ENCODE measurements at places on chromosomes 11 and 22.

DNA sequence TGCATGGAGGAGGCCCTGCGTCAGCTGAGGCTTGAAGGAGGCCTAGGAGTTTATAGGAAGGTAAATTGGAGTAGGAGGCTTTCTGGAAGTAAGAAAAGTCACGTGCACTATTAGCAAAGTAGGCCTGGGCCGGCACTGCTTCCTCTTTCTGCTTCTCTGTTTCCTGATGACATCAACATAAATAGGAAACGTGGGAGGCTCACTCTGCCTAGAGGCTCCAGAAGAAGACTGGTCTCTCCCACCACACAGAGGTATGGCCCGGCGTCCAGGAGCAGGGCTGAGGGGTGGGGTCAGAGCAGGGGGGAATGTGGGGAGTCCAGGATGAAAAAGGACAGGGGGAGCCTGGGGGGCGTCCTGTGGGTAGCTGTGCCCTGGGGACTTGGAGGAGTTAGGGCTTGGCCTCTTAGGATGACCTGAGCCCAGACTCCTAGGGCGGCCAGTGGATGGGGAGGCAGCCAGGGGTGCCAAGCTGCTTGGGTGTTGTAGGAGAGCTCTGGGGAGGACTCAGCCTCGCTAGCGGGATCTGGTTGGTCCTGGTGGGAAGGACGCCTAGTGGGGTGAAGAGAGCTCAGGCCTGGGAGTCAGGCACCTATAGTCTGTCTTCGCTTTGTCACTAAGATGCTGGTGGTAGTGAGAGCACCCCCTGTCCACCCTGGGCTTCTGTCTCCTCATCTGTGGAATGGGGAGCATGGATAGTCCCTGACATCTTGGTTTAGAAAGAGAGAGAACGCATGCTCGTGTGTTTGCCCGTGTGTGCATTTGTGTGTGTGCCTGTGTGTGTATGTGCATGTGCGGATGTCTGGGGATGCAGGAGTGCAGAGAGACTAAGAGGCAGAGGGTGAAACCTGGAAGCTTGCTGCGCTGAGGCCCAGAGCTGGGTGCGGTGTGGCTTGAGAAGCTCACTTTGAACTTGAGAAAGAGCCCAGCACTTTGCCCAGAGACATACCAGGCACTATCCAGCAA is at the start of gene CSF2RB:
Gene CSF2RB, plus strand, starts transcription at position 202 of the 963 bp plus-strand sequence. CDS start 8,580 bp downstream, outside the sequence.
- peak within 1 kb of the TSS; percentile 43 for H3K4me3 ChIP-seq
- DNase-seq, result no peak
- no peaks in the 10 kb centered on the region for H3K27me3 ChIP-seq
- peaks cover 4% of the 10 kb centered on the region for H3K4me1 ChIP-seq
- H3K27ac ChIP-seq, result peak within 1 kb of the TSS; percentile 35

GRCh38 chr11:117538263-117539135 is 210.8 kb downstream of the CEP164 start:
- no peak overlapping the region for H3K27ac ChIP-seq
- H3K27me3 ChIP-seq, result no peaks in the 10 kb centered on the region
- no peak overlapping the region for H3K4me3 ChIP-seq
- no peaks in the 10 kb centered on the region for H3K4me1 ChIP-seq
- DNase-seq, result no peak
- H3K36me3 ChIP-seq, result no peaks in the 10 kb centered on the region

GRCh38 chr22:38230108-38230825 is 28.5 kb downstream of the MAFF start:
- H3K27ac ChIP-seq, result peak overlapping the region; percentile 87
- H3K4me3 ChIP-seq, result no peak overlapping the region
- no peak for DNase-seq
- H3K4me1 ChIP-seq, result peaks cover 11% of the 10 kb centered on the region
- H3K36me3 ChIP-seq, result no peaks in the 10 kb centered on the region

GRCh38 chr11:96316869-96317268 is 26.1 kb downstream of the MAML2 start:
- no peak for DNase-seq
- no peak overlapping the region for H3K4me3 ChIP-seq
- H3K4me1 ChIP-seq, result peaks cover 57% of the 10 kb centered on the region
- H3K36me3 ChIP-seq, result no peaks in the 10 kb centered on the region
- peak overlapping the region; percentile 92 for H3K27ac ChIP-seq

- no peak overlapping the region for H3K4me3 ChIP-seq
- no peaks in the 10 kb centered on the region for H3K27me3 ChIP-seq
- H3K4me1 ChIP-seq, result no peaks in the 10 kb centered on the region
- H3K27ac ChIP-seq, result no peak overlapping the region
Measured at GRCh38 chr11:42779555-42779954, 532.2 kb upstream of the API5 start.

DNA sequence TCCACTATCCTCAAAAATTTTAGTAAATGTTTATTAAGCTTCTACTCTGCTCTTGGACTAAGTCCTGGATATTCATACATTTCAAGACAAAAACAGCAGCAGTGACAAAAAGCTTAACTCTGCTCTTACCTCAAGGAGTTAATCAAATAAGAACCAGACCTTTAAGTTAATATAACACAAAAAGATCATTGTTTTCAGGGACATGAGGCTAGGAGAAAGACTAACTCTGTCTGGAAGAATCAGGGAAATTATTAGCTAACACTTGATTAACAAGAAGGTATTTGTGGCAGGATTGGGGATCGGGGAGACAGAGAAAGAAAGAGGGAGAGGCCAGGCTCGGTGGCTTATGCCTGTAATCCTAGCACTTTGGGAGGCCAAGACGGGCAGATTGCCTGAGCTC is 74.4 kb downstream of the PPP2R1B start:
- peaks cover 5% of the 10 kb centered on the region for H3K36me3 ChIP-seq
- no peak overlapping the region for H3K27ac ChIP-seq
- no peaks in the 10 kb centered on the region for H3K27me3 ChIP-seq
- no peaks in the 10 kb centered on the region for H3K4me1 ChIP-seq

GRCh38 chr11:10414181-10414580 is 40.9 kb upstream of the AMPD3 start:
- no peak for DNase-seq
- no peaks in the 10 kb centered on the region for H3K36me3 ChIP-seq
- H3K4me3 ChIP-seq, result no peak overlapping the region
- H3K4me1 ChIP-seq, result no peaks in the 10 kb centered on the region

- DNase-seq, result no peak
- H3K27ac ChIP-seq, result no peak overlapping the region
- H3K4me1 ChIP-seq, result no peaks in the 10 kb centered on the region
- H3K27me3 ChIP-seq, result no peaks in the 10 kb centered on the region
- no peak overlapping the region for H3K4me3 ChIP-seq
Measured at GRCh38 chr11:74011360-74012073, 2.6 kb upstream of the UCP3 start.

DNA sequence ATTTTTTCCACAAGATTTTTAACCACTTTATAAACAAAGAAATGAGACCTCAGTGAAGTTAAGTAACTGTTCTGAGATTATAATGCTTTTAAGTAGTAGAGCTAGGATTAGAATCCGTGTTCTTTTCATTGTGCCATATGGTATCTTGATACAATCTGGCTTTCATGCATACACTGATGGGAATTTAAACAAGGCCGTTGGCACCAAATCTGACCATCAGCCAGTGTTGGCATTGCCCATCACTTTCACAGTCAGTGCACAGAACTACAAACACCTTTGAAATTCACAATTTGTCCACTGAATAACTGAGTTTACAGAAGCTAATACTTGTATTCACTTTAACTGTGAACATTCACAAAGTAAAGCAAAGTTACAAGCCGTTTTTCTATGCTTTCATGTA is 1228.0 kb downstream of the TBC1D22A start:
- peaks cover 5% of the 10 kb centered on the region for H3K27me3 ChIP-seq
- H3K27ac ChIP-seq, result no peak overlapping the region
- H3K4me3 ChIP-seq, result no peak overlapping the region

GRCh38 chr22:17913801-17914347 is 110.5 kb downstream of the MICAL3 start:
- H3K36me3 ChIP-seq, result no peaks in the 10 kb centered on the region
- H3K4me3 ChIP-seq, result no peak overlapping the region
- peaks cover 10% of the 10 kb centered on the region for H3K4me1 ChIP-seq
- no peak overlapping the region for H3K27ac ChIP-seq
- DNase-seq, result no peak

DNA sequence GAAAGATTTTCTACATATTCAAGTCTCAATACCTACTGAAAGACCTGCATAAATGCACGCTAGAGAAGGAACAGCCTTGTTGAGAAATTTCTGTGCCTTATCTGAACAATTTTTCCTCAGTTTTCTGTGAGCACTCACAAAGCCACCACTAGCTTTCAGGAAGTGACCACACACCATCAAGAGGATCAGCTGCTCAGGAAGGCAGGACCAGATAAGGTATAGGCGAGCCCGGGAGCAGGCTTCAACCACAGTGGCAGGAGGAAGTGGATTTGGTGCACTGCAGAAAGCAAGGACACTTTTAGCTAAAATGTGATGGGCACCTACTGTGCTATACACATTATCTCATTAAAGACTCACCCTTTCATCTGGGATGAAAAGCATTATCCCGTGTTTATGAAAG is 220.8 kb downstream of the RAB38 start:
- no peak overlapping the region for H3K4me3 ChIP-seq
- H3K27me3 ChIP-seq, result no peaks in the 10 kb centered on the region
- no peaks in the 10 kb centered on the region for H3K4me1 ChIP-seq
- H3K36me3 ChIP-seq, result no peaks in the 10 kb centered on the region

GRCh38 chr22:24848559-24849168 is 42.7 kb downstream of the SGSM1 start:
- H3K4me1 ChIP-seq, result no peaks in the 10 kb centered on the region
- H3K4me3 ChIP-seq, result no peak overlapping the region
- DNase-seq, result no peak
- H3K36me3 ChIP-seq, result no peaks in the 10 kb centered on the region
- H3K27me3 ChIP-seq, result no peaks in the 10 kb centered on the region

GRCh38 chr11:90113541-90113940 is 20.9 kb upstream of the NAALAD2 start:
- H3K27ac ChIP-seq, result no peak overlapping the region
- H3K36me3 ChIP-seq, result no peaks in the 10 kb centered on the region
- H3K4me1 ChIP-seq, result no peaks in the 10 kb centered on the region
- no peaks in the 10 kb centered on the region for H3K27me3 ChIP-seq
- DNase-seq, result no peak

GRCh38 chr11:119126675-119127268 is 5.4 kb downstream of the HINFP start:
- DNase-seq, result no peak
- H3K36me3 ChIP-seq, result no peaks in the 10 kb centered on the region
- H3K27ac ChIP-seq, result no peak overlapping the region
- H3K4me1 ChIP-seq, result peaks cover 7% of the 10 kb centered on the region

DNA sequence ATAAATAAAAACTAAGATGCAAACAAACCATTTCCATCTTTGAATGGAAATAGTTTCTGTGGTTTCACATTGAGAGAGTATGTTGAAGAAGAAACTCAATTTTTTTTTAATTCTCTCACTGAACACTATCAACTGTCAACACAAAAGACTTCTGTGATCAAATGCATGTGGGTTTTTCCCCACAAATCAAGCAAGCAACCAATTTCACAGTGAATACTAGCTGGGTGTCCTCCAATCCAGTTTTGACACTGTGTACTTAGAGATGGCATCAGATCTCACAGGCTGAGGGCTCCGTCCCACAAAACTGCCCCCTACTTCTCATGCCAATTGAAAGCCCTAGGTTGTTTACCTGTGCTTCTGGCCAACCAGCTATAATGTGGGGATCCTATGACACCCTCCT is 34.5 kb downstream of the CTSC start:
- DNase-seq, result no peak
- H3K27ac ChIP-seq, result no peak overlapping the region
- no peak overlapping the region for H3K4me3 ChIP-seq
- H3K27me3 ChIP-seq, result no peaks in the 10 kb centered on the region
- H3K4me1 ChIP-seq, result no peaks in the 10 kb centered on the region

- H3K36me3 ChIP-seq, result no peaks in the 10 kb centered on the region
- no peak for DNase-seq
- H3K4me1 ChIP-seq, result no peaks in the 10 kb centered on the region
- H3K4me3 ChIP-seq, result no peak overlapping the region
- peak overlapping the region; percentile 35 for H3K27ac ChIP-seq
- no peaks in the 10 kb centered on the region for H3K27me3 ChIP-seq
Measured at GRCh38 chr22:26632422-26633155, 10.8 kb downstream of the CRYBA4 start.

Data from breast epithelium (tissue), 4 donors.